Stimulated activated CD8-positive, alpha-beta memory T cell treated with anti-CD3 and anti-CD28 coated beads, Interleukin-4, amount 100 ng/mL, for 4 hours (primary cell): ENCODE measurements at places on chromosomes 4 and X.
A peak's percentile ranks its signal among the peaks of the same experiment; 100 is the strongest.

DNA sequence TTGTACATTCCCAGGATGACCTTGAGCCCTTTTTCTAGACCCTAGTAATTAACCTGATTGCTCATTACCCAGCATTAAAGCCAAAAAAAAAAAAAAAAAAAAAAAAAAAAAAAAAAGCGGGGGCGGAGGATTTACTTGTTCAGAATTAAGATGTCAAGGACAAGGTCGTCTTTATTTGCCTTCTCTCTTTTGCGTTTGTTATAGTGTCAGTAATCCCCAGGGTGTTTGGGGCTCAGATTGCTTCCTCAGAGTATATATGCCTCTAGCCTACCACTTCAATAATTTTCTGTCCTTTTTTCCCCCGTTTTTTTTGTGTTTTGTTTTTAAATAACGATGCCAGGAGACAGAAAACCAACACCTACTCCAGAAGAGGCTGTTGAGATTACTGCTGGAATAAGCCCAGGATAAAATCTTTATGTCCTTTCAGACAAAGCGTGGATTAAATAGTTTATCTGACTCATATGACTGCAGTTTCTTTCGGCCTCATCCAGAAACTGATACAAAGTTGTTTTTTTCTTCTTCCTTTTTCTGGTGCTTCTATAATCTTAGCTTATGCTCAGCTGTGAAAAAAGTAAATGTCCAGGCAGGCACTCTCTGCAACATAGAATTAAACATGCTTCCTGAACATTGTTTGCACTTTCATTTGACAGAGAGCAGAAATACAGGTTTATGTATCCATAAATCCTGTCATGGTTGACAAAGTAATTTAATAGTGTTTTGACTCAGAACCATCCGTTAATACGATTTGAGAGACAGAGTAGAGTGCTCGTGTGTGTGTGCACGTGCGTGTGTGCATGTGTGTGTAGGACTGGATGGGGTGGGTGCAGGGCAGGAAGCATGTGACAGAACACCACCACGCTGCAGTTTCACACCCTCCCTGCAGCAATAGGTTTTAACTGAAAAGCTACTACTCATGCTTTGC lies 138.6 kb downstream of the AFF1 start:
- DNase-seq: peak; percentile 23

- DNase-seq: no peak
Measured at GRCh38 chr4:160235285-160235684, 1132.4 kb downstream of the RAPGEF2 start.

GRCh38 chrX:108331126-108331909 lies 106.9 kb downstream of the COL4A6 start:
- DNase-seq: no peak

DNA sequence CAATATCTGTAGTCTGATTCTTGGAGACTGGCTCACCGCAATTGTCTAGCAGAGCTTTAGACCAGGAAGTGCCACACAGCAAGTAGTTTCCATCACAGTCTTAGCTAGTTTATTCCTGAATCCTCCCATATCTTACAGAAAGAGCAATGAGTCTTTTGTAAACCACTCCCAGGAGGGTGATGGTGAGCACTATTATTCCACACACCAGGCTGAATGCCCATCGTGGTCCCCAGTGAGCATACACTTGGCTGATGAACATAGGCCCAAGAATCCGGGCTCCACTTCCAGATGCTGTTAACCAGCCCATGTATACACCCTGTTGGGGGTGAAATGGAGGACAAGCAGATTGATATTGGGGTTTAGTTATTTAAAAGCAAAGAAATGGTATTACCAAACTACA lies 39.8 kb downstream of the PLK4 start:
- DNase-seq: no peak

DNA sequence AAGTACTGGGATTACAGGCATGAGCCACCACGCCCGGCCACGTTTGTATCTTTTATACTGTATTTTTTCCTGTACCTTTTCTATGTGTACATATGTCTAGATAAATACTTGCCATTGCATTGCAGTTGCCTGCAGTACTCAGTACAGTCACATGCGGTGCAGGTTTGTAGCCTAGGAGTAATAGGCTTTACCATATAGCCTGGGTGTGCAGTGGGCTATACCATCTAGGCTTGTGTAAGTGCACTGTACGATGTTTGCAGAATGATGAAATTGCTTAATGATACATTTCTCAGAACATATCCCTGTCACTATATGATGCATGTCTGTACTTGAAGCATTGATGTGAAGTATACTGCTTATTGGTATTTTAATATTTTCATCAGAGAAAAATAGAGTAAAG lies 115.4 kb upstream of the PUDP start:
- DNase-seq: no peak

- DNase-seq: no peak
Measured at GRCh38 chr4:55386073-55386472, 9.7 kb upstream of the TMEM165 start.

- DNase-seq: no peak
Measured at GRCh38 chr4:122914292-122914904, 8.0 kb downstream of the NUDT6 start.

DNA sequence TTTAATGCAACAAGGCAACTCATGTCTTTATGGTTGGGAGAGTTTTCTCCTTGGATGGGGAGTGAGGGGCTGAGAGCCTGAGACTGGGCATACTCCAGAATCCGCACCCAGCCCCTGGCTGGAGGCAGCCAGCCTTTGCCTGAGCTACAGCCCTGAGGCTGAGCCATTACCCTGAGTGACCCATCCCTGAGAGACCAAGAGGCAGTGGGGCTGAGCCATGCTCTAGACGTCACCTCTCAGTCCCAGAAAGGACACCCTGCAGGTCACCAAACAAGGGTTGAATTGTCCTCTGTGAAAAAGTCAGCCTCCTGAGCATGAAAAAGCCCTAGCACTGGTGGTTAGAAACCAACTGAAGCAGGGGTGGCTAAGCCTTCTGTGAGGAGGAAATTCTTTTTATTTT lies 151.2 kb upstream of the GATB start:
- DNase-seq: no peak

DNA sequence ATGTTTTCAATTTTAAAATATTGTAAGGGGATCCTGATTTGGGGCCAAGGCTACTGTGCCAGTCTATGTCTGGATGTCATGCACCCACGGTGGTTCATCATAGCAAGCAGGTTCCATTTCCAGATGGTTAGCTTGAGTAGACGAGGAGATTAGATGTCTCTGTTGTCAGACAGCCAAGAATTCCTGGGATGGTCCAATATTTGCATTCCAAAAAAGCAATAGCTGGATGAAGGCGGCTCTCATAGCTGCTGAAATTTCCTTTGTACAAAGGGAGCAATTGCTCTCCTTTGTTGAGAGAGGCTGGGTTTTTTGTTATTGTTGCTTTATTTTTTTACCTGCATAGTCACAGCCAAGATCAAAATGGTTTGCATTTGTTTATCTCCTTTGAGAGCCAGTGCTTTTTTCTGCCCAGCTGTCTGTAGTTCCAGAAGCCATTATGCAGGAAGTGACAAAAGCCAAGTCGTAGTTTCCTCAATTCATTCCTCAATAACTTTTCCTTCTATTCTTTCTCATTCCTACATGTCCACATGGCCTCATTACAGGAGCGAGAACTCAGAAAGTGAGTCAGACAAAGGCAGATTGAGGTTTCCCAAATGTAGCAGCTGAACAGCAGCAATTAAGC lies 107.9 kb downstream of the MMRN1 start:
- no peak for DNase-seq

- DNase-seq: no peak
Measured at GRCh38 chr4:124666496-124666895, 46.0 kb downstream of the ANKRD50 start.

DNA sequence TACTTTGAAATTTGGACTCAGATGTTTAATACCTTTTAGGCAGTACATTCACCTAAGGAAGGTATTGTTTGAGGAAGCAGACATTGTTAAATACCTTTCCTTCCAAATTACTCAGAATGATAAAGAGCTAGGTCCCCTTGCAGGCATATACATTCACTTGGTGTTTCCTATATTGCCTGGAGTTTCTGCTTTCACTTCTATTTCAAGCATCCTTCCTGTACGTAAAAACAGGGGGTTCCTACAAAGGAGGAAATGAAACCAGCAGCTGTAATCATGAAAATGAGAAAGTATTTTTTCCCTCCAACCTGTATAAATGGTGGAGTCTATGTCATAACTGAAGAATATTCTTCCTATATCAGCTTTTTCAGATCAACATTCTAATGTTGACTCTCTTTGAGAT lies 90.4 kb upstream of the RASGEF1B start:
- no peak for DNase-seq

DNA sequence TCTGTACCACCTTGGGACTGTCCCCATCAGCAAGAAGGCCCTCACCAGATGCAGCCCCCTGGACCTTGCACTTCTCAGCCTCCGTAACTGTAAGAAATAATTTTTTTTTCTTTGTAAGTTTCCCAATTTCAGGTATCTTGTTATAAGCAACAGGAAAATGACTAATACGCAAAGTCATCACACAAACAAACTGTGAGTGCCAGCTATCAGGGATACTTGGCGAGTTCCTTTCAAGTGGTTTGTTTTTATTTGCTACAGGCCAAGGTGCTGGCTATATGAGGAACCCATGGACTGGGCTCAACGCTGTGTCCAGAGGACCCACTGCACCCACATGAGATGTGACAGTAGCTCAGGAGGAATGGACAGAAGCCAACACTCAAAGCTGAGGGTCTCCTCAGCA lies 11.5 kb upstream of the GPM6B start:
- no peak for DNase-seq

GRCh38 chrX:56068274-56068758 lies 163.8 kb upstream of the KLF8 start:
- no peak for DNase-seq

DNA sequence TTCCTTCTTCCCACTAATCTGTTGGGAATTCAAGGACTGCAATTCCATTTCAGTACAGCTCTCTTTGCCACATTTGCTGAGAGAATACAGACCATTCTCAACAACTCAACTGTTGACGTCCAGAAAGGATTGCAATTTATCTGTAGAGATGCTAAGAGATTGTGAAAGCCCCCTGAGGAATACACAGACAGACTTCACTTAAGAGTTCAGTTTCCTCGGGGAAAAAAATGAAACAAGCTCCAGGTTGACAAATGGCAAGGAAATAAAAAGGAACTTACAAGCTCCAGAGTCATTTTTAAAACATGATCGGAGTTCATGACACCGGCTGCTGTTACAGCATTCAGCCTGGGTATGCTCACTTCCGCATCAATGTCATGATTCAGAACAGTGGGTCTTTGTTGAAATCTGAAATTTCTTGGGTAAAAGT lies 13.8 kb downstream of the TLR10 start:
- DNase-seq: no peak

DNA sequence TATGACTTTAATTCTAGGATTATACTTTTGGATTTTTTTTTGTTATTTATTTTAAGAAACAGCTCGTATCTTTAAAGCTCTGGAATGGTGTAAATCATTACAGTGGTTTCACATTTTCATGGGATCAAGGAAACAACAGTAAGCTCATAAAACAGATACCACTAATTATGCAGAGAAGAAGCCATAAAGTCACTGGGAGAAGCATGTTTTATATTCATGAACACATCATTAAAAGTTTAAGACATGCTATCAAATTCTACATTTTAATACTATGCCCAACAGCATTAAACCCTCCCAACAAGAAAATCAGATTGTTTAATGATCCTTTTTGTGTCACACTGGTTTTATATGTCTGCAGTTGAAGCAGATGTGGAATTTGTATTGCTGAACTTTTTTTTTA lies 149.9 kb downstream of the FBXO8 start:
- DNase-seq: no peak

- DNase-seq: no peak
Measured at GRCh38 chr4:123616951-123617461, 220.4 kb downstream of the SPRY1 start.

- no peak for DNase-seq
Measured at GRCh38 chr4:139986106-139986505, 167.9 kb downstream of the MAML3 start.

GRCh38 chrX:126655061-126655460 lies 102.4 kb upstream of the DCAF12L1 start:
- DNase-seq: no peak

- DNase-seq: no peak
Measured at GRCh38 chr4:27861381-27861787, 1000.7 kb downstream of the STIM2 start.

DNA sequence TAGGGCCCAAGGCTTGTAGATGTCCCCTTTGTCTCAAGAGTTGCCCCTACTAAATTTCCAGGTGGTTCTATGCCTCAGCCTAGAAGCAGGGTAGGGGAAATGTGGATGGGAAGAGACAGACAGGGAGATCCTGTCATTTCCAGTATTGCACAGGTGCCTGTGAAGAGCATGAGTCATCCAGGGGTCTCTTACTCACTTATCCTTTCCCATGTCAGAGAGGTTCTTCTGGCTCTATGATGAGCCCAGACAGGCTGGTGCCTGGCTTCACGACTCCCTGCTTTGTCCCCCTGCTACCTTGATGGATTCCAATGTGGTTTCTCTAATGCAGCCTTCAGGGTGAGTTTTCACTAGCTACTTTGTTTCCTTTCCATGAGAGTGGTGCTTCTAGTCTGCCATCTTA lies 35.2 kb upstream of the DDX60 start:
- no peak for DNase-seq

DNA sequence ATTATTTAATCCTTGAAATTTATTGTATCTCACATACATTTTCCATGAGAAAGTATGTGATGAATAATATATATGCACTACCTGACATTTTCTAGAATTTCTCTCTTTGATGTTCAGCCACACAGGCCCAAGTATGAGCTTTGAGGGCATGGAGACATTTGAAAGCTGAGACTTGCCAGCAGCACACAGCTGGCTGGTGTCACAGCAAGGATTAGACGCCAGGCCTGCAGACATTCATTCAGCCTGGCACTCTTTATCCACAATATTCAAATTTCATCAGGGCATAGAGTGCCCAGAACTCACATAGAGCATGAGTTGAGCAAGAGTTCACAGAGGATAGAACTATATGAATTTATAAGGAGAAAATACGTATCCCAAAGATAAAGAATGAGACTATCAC lies 74.0 kb downstream of the GRIA2 start:
- no peak for DNase-seq

DNA sequence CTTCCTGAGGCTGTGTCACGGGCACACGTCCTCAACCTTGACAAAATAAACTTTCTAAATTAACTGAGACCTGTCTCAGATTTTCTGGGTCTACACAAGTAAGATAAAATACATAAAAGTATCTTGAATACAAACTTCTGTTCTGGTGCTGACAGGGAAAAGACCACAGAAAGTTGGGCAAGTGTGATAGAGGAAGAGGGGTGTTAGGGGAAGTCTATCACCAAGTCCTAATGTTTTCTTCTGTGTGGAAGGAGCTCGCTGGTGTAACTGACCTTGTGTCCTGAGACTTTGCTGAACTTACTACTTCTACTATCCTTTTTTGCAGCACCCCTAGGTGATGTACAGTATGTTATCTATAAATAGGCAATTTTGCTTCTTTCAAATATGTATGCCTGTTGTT lies 97.0 kb upstream of the STIM2 start:
- no peak for DNase-seq
